ENCODE measurements at places on chromosomes 13 and 19.

DNA sequence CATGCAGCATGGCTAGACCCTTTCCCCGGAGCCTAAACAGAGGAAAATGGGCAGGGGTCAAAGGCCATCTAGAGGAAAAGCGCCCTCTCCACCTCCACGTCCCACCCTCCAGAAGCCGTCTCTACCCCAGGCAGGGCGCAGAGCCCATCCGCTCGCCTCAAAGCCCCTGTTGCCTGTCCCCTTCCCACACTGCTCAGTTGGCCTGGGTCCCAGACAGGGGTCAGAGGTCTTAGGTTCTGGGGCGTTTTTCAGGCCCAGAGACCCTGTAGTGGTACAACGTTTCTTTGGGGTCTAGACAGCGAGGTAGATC, 285 bp downstream of the TMEM143 start:
- DNase-seq = no peak

- DNase-seq = no peak
Observed at GRCh38 chr19:17623224-17623935, 64.8 kb downstream of the UNC13A start.

- DNase-seq = no peak
Observed at GRCh38 chr13:71218960-71219359, 648.0 kb downstream of the DACH1 start.

DNA sequence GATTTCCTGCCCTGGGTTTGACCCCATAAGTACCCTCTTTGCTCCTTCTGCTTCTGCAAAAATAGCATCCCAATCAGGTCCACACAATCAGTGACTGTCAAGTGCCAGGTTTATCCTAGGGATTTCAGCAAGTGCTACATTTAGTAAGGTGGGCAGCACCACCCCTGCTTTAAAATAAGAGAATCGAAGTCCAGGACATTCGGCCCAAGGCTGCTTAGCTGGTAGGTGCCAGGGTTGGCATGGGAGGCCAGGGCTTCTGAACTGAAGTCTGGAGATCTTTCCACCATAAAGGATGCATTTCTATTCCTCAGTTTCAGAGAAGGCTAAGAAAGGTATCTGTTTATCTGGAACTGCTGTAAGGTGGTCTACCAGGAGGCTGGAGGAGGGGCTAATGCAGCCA, 408.3 kb downstream of the ZNF536 start:
- DNase-seq = no peak

DNA sequence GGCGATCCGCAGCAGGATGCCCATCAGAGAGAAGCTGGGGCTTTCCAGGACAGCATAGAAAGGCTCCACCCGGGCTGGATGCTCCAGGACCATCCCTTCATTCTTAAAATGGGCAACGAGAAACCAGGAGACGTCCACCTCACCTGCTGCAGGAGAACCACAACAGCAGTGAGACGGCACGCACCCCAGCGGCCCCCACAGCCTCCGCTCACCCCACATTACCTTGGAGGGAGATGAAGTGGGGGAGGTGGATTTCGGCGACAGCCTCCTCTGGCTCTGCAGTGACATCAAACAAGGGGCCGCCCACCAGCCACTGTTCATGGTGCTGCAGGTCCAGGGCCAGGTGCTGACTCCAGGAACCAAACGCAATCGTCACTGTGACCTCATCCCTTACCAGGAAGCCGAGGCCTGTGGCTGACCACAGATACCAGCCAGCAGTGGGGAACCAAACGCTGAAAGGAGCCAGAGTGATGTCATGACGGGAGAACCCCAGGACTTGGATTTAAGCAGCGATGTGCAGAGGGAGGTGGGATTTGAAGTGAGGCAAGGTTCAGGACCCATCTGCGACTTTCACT, 25.1 kb downstream of the CARD8 start:
- DNase-seq = peak; percentile 60

DNA sequence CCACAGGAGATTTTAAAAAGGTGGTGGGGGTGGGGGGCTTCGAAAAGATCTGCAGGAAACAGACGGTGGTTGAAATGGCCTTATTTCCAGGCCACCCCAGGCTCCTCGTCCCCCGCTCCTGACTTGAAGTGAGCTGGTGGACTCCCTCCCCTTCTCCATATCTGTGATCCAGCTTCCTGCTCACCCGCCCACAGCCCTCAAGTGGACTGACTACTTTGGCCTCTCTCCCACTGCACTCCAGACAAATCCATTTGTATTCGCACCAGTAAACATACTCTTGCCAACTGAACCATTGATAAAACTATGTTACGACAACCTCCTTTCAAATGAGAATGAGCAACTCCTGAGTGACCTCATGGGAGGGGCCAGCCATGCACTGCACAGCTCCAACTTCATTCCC, 259.5 kb downstream of the COL4A1 start:
- no peak for DNase-seq

- DNase-seq = no peak
Observed at GRCh38 chr19:54302257-54302656, 10.7 kb downstream of the LILRA5 start.

DNA sequence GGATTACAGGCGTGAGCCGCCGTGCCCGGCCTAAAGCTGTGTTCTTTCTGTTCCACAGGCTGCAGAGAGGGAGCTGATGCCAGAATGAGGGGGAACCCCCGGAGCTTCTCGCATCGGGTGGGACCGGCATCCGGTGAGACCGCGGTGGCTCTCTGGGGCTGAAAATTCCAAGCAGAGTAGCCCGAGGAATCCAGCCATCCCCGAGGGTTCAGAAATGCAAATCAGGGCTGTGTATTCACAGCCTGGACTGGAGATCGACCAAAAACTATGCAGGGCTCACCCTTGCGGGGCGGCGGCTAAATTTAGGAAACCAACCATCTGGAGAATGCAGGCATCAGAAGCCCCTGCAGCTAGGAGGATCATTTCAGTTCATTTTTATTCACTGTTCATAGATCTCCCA, 99.2 kb downstream of the GNG7 start:
- no peak for DNase-seq

DNA sequence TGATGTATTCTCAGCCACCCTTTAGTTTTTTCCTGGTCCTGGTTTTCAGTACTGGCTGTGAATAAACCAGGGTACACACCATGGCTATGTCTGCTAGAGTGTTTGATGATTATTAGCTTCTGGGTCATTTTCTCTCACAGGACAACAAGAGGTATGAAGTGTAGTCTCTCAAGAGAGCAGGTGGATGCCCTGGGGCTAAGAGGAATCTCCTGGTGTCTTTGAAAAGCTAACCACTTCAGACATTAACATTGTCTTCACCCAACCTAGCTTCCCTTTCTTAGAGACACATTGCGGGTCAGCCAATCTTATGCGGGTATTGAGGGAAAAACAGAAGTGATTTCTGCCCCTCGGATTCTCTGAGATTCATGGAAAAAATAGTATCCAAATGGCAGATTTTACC, 1.6 kb downstream of the ZNF730 start:
- no peak for DNase-seq

- peak; percentile 93 for DNase-seq
Observed at GRCh38 chr19:48333467-48334384, 8.4 kb downstream of the EMP3 start.

DNA sequence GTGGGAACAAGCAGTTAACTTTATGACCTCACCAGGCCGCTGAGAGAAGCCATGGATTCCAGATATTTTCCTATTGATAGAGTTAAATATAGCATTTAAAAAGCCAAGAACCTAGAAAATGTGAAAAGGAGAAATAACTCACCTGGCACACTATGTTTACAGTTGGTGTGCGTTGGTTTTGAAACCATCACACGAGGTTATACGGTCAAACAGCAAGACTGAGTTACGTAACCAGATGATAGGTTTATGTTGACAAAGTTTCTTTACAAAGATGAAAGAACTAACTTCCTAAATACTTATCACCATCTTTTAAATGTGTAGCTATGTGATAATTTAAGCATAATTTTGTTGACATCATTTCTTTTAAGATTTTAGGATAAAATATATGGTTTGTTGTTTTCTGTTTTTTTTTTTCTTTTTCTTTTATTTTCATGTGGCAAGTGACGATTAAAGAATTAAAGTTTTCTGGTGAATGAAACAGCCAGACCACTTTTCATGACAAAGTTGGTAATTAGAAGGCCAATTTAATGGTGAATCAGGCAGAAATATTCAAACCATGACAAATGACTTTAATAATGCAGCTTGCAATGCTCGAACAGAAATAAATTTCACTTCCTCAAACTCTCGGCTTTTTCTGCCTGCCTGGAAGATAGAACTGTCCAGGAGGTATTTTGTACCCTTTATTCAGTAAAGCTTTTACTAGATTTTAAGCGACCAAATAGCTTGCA, 339.1 kb upstream of the OBI1 start:
- no peak for DNase-seq

- no peak for DNase-seq
Observed at GRCh38 chr19:49431330-49431749, 6.2 kb downstream of the GFY start.

GRCh38 chr19:52716522-52716921, 18.3 kb downstream of the ZNF611 start:
- DNase-seq = no peak

DNA sequence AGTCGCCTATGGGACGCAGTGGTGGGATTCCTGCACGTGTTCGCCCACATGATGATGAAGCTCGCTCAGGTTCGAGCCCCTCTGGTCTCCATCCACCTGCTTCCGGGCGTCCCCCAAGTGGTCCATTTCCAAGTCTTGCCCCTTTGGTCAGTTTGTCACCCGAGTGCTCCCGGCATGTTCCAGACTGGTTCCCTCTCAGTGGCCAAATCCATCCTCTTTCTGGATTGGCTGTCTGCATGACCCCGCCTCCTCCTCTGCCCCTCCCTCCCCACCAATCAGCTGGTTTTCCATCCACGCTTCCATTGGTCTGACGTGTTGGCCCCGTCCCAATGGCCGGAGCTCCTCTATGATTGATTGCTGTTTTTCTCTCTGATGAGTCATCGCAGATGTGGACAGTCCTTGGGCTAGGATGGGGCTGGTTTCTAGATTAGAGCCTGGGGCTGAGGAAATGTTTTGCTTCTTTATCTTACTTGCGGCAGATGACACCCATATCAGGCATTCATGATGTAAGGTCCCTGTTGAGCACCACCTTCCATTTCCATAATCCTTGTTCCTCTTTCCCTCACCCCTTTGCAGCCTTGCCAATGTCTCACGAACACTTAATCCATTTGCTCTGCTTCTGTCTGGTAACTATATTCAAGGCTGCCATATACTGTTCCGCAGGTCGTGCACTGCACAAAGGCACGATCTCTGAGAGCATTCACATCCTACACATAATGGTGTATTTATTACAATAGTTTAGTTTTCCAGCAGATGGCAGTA, 73.8 kb downstream of the MAP4K1 start:
- DNase-seq = no peak

GRCh38 chr13:73340069-73340468, 281.3 kb downstream of the KLF5 start:
- DNase-seq = no peak

GRCh38 chr19:56261145-56261544, 11.4 kb upstream of the EDDM13 start:
- no peak for DNase-seq

GRCh38 chr13:97780486-97780885, 173.0 kb upstream of the IPO5 start:
- DNase-seq = no peak

DNA sequence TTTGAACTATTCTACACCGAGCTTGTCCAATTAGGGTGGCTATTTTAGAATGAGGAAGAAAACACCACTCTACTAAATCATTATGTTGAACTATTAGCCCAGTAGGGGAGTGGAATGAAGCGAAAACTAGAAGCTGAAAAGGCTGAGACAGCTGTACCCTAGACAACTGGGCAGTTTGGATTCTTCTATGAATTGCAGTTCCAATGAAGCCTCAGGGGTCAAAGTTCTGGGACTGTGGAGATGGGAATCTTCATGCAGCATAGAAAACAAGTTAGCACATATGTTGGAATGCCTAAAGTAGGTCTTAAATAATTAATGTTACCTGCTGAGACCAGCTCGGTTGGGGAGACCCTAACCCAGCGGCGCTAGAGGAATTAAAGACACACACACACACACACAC, 62.7 kb upstream of the ZNF726 start:
- DNase-seq = no peak

GRCh38 chr19:55383279-55384130, 587 bp downstream of the TMEM238 start:
- DNase-seq = no peak

DNA sequence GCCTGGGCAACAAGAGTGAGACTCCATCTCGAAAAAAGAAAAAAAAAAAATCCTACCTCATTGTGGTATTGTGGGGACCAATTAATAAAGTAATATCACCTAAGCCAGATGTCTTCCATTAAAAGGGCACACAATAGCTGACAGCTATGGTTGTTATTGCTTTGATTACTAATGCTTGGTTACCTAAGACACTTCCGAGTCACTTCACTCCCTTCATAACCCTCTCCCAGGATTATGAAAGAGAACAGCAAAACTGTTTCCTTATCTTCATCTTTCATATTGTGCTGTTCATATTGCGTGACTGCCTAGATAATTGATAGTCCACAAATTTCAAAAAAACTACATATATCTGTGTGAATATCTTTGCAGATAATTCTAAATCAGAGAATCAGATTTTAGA, 10.3 kb upstream of the HSPH1 start:
- no peak for DNase-seq

GRCh38 chr13:111948281-111948680, 118.7 kb upstream of the SOX1 start:
- DNase-seq = no peak

DNA sequence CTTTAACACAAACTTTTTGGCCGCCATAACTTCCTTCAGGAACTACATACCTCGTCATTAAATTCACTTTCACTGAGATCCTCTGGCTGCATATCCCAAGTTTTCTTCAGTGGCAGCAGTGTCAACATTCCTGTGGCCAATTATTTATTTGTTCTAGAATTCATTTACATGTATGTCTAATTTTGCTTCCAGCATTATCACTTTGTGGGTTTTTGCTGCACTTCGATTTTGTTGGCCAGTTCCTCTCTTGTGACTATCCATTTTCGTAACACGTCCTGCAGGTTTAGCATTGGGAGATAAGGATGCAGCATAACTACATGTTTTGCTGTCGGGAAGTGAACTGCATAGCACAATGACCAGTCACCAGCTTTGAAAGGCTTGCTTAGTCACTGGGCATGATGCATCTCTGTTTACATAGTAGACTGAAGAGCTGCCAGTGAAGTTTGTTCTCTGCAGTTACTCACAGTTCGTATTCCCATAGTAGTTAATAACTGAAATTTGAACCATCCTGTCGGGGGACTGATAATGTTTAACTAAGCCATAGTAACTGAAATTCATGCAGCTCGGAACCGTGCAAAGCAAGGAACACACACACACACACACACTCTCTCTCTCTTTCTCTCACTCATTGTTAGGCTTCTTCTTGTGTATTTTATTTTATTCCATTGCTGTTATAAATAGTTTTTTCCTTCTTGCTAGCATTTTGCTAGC, 28.3 kb downstream of the ZNF507 start:
- no peak for DNase-seq

- DNase-seq = no peak
Observed at GRCh38 chr13:88005188-88005587, 334.0 kb downstream of the SLITRK5 start.

DNA sequence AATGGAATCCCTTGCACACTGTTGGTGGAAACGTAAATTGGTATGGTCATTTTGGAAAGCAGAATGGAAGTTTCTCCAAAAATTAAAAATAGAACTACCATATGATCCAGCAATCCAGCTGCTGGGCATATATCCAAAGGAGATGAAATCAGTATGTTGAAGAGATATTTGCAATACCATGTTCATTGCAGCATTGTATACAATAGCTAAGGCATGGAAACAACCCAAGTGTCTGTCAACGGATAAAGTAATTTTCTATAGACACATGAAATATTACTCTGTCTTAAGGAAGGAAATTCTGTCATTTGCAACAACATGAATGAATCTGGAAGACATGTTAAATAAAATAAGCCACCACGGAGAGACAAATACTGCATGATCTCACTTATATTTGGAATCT, 124.7 kb downstream of the GPC5 start:
- no peak for DNase-seq

GRCh38 chr13:73325723-73326558, 267.1 kb downstream of the KLF5 start:
- DNase-seq = no peak

Data from T-helper 1 cell (primary cell).